ENCODE measurements at places on chromosomes 11 and 22.
A peak's percentile ranks its signal among the peaks of the same experiment; 100 is the strongest.

DNA sequence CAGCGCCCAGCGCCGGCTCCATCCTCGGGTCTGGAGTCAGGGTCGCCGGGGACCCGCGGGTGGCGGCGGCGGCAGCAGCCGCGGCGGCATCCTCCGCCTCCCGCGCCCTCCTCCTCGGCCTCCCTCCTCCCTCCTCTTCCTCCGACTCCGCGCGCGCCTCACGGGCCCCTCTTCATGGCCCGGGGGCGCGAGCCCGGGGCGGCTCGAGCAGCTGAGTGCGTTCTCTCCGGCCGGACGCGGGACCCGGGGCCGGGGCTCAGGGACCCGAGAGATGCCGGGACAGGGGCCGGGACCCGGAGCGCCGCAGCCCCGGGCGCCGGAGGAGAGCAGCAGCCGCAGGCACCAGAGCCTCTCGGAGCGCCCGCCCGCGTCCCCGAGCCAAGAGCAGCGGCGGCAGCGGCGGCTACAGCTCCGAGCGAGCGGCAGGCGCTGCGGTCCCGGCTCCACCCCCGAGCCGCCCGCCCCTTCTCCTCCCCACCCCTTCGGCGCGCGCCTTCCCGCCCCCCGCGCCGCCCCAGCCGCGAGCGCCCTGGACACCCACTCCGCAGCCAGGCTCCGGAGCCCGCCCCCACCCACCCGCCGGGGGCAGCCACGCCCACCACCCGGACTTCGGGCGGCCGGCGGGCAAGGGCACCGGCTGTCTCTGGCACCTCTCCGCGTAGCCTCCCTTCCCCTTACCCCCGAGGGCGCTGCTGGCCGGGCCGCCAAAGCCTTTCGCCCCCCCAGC, at the start of gene CHST1:
Gene CHST1, minus strand, starts transcription at position 417 of the 727 bp plus-strand sequence. CDS start 14,699 bp downstream, outside the sequence.
- DNase-seq = peak; percentile 13

- DNase-seq = no peak
These were observed 410.5 kb downstream of the TBC1D22A start for GRCh38 chr22:47172771-47173534.

GRCh38 chr22:44165286-44165874, 15.3 kb upstream of the PARVG start:
- no peak for DNase-seq

GRCh38 chr11:18013790-18014507, 1.1 kb upstream of the SERGEF start:
- no peak for DNase-seq

GRCh38 chr11:134417871-134418840, 6.1 kb upstream of the B3GAT1 start:
- no peak for DNase-seq

DNA sequence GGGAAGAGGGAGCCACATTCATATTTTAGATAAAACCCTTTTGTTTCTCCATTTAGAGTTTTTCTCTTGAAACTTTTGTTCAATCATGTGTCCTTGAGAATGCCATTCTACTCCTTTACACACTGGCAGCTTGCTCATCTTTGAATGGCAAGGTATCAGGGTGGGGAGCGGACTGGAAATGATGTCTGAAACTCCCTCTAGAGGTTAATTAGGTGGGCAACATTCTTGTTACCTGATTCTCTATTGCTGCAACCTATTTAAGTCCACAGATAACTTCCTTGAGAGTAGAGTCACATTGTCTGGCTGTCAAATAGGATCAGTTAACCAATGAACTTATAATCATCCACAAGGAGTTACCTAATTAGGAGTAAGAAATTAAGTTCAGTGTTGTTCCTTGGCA, 533.6 kb upstream of the API5 start:
- no peak for DNase-seq

DNA sequence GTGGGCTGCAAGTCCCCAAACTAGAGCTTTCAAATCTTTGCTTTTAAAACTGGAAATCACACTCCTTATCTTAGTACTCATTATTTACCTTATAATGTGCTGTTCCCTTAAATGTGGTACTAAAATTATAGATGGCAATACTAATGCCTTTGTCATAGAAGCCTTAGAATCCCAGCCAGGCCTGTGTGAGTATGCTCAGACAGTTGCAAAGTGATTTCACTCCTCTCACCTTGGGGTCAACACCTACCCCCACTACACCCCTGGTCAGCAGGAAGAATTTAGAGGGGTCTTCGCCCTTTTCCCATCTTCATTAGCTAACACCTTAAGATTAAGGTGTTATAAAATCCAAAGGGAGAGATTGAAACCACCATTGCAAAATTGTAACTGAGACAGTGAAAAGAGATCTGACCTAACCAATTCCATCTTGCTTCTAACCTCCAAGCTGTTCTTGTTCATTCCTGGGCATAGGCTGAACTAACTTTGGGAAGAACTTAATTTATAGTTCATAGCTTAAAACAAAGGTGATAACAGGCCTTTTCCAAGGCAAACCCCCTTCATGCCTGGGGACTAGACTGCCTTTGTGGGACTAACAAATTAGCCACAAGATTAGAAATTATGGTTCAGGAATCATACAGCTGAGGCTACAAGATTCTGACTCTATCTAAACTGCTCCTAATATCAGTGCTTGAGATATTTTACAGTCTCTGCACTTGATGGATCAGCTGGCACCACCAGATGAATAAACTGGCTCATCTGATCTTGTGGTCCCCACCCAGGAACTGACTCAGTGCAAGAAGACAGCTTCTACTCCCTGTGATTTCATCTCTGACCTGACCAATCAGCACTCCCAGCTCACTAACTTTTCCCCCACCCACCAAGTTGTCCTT, 10.4 kb upstream of the MRPL17 start:
- no peak for DNase-seq

- DNase-seq = no peak
These were observed 308.9 kb downstream of the NXPE2 start for GRCh38 chr11:114987186-114987760.

DNA sequence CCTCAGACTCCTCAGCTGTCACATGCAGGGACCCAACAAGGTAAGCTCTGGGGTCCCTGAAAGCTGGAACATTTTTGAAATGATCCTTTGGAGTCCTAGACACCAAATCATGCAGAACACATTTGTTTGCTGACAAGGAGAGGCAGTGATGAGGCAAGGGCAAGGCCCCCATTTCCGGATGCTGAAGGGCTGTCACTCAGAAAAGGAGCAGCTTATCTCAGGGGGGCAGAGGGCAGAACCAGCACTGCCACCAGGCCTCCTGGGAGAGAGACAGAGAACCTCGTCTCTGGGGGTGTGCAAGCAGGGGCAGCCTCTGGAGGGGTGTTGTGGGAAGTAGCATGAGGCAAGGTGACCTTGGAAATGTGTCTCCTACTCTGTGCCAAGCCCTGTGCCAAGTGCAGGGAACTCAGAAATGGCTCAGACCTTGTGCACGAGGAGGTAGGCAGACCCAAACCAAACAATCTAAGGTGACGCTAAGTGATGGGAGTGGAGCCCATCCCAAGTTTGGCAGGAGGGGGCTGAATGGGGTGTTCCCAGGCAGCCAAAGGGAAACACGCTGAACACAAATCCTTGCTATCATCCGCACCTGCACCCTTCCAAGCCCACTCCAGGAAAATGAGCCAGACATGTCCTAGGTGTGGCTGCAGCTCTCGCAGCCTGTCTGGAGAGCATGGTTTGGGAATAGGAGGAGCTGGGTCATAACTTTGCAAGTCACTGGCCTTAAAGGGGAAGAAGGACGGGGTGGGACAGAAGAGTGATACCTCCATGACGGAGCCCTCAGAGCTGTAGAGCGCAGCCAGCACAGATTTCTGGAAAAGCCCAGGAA, 94.2 kb downstream of the PDE2A start:
- DNase-seq = no peak

- DNase-seq = no peak
These were observed 42.5 kb upstream of the SLC5A12 start for GRCh38 chr11:26764315-26764714.

GRCh38 chr22:40764763-40765441, 54.2 kb downstream of the SLC25A17 start:
- DNase-seq = no peak

GRCh38 chr11:45726493-45727054, 61.2 kb upstream of the CHST1 start:
- DNase-seq = no peak
